NCI-H1930 (cell line): ENCODE measurements at places on chromosomes 2 and 18.

DNA sequence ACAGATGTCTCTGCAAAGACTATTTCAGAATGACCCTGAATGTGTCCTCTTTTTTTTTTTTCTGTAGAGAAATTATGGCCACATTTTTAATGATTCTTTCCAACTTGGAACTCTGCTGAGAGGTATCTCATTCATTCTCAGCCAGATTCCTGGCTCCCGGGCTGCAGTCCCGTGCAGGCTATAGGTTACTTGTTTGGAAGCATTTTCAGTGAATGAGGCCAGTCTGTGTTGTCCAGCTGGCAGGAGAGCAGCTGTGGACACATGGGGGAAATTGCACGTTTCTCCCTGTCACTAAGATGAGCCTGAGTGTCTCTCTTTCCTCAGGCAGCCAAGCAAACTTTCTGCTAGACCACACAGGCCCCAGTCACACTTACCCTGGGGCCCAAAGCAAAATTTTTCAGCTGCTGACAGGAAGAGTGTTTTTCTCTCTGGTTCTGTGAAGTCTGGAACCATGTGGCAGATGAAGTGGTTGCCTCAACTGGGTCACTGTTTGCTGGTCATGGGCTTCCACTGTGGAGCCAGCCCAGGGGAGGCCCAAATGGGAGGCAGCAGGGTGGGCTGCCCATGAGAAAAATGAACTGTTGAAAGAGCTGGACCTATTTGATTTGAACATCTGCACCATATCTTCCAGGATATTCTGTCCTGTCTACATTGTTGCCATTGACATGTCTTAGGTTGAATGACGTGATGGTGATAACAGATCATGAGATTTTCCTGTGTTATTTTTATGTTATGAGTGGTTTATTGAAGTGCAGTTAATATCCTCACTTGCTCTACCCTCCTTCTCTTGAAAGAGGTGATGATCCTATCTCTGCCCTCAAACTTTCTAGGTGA is 431.2 kb downstream of the LPIN1 start:
- DNase-seq = no peak

- DNase-seq = no peak
These were observed 120.4 kb downstream of the ZNF516 start for GRCh38 chr18:76374330-76375281.

DNA sequence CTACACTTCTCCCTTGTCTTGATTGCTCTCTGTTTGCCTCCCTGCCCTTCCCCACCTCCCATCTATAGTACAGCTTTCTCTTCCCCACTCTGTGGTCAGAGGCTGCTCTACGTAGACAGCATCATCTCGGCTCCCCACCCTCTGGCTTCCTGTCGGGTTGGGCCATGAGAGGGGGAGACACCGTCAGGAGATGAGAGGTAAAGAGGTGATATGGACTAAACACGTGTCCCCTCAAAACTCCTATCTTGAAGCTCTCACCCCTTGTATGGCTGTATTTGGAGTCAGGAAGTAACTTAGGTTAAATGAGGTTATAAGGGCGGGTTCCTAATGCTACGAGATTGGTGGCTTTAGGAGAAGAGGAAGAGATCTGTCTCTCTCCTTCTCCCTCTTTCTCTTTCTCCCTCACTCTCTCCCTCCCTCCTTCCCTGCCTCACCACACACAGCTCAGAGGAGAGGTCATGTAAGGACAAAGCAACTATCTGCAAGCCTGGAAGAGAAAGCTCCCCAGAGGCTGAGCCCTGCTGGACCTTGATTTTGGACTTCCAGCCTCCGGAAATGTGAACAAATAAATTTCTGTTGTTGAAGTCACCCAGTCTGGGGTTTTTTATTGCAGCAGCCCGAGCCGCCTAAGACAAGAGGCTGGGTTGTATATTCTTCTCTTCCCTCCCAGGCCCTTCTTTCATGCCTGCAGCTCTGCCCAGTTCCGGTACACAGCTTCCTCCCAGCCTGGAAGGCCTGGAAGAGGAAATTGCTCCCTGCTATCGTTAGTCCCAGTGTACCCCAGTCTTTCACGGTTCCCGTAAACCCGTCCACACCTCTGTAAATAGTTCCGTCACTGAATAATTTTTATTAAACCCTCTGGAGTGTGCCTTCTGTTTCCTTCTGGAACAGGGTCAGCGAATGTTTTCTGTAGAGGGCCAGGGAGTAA is 138.0 kb downstream of the AKAIN1 start:
- no peak for DNase-seq

GRCh38 chr2:200380091-200380561 is 73.6 kb downstream of the SPATS2L start:
- DNase-seq = no peak

GRCh38 chr2:85893428-85894258 is 4.9 kb upstream of the ST3GAL5 start:
- DNase-seq = no peak

DNA sequence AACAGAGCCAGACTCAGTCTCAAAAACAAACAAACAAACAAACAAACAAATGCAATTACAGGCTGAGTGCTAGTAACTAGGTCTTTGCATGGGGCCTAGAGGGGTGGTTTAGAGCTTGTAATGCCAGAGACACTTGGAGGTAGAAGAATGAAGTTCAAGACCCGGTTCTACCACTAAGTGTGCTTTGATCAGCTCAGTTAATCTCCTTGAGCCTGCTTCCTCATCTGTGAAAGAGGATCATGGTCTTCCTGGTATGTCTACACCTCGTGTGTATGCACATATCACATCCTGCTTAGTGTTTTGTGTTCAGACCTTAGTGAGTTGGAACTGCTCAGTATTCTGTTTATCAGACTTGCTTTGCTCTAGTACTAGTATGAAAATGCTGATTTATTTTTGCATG is 4.8 kb upstream of the ATP6V1C2 start:
- DNase-seq = no peak

- no peak for DNase-seq
These were observed 106.8 kb downstream of the PARD3B start for GRCh38 chr2:204652063-204652462.

- DNase-seq = no peak
These were observed 57.7 kb upstream of the LRP1B start for GRCh38 chr2:142188562-142188961.

GRCh38 chr2:175136334-175137215 is 31.4 kb downstream of the ATF2 start:
- DNase-seq = no peak

DNA sequence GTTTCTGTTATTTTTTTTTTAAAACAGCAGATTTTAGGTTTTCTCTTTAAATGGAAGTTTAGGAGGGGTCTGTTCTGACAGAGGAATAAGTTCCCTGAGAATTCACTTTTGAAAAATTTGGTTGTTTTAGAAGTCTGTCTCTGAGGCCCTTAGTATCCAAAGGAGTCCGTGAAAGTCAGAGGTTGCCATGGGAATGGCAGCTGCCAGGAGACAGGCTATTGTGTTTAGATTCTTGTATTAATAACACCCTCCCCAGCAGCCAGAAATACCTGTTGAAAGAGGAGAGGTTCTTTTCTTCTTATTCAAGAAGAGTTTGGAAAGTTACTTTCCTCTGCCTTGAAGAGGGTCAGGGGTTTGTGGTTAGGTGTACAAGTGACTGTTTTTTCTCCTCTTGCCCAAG is 29.5 kb downstream of the TNP1 start:
- no peak for DNase-seq

DNA sequence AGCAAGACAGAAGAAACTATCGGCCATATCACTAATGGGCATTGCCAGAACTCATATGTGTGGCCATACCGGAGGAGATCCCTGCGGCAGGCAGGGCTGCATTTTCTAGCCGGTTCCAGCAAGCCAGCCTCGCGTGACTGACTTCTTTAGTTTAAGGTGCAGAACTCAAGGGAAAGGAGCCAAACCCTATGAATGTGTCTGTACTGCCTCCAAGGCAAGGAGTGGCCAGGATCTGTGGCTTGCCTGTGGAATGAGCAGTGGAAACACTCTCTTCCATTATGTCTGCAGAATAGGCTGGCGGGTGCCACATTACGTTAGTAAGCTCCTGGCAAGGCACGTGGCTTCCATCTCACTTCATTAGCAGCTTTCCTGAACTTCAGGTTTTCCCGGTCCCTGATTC is 137.6 kb downstream of the ATL2 start:
- DNase-seq = no peak

DNA sequence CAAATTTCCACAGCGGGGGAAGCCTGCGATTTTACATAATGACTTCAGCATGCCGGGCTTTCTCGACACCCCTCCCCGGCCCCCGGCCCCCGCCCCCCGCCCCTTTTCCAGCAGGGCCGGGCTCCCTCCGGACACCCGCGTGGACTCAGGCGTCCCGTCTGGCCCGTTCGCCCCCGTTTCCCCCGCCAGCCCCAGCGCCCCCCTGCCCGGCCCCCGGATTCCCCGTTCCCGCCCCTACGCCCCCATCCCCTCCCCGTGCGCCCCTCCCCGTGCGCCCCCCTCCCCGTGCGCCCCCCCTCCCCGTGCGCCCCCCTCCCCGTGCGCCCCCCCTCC is 456 bp upstream of the NFATC1 start:
- no peak for DNase-seq

DNA sequence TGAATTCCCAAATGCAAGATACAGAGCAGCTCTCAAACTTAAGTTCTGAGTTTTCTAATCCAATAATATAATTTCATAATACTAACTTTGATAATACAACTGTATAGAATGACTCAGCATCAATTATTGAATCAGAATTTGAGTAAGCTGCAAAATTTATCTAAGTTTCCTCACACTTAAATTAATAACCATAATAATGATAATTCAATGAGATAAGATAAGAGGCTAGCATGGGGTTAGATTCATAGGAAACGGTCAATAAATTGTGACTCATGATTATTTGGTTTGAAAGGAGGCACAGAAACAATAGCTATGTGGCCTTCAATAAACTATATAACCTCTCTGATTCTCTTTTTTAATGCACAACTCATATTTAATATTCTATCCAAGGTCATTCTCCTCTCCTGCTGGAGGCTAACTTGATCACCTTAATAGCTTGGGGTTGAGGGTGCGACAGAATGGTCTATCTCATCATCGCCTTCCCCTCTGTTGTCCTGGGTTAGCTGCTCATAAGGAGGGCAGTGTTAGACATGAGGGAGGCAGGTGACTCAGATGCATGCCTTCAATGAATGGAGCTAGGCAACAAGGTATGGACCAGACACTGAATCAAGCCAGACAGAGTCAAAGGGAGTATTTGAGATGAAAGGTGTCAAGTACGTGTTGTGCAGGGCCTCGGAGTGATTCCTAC is 36.2 kb upstream of the BMP10 start:
- no peak for DNase-seq

DNA sequence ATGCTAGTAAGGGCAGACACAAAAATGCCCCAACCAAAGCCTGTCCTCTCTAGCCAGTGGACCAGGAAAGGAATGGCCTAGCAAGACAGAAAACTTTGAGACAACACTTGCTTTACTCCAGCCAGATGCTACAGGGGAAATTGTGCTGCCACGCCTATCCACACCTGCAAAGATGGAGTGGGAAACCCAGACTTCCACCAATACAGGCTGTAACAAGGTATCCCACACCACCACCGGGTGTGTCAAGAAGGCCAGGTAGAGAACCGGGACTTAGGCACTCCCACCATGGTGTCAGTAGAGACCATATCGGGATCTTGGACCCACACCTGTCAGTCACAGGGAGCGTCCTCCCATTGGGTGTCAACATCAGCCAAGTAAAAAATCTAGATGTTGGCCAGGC is 16.2 kb upstream of the ESPNL start:
- DNase-seq = no peak

DNA sequence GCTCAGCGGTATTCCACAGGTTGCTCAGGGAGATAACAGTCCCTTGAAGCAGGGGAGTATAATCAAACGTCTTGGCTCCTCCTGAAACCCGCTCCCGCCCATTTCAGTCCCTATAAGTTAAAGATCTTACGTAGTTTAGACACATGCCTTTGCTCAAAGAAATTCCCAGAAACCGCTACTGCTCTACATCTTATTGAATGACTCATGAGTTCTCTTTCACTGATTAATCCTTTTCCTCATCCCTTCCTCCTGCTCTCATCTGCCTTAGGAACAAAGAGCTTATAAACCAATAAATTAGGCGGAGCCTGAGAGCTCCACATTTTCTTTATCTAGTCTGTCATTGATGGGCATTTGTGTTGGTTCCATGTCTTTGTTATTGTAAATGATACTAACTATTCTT is 4.2 kb upstream of the SERPINB4 start:
- DNase-seq = no peak

DNA sequence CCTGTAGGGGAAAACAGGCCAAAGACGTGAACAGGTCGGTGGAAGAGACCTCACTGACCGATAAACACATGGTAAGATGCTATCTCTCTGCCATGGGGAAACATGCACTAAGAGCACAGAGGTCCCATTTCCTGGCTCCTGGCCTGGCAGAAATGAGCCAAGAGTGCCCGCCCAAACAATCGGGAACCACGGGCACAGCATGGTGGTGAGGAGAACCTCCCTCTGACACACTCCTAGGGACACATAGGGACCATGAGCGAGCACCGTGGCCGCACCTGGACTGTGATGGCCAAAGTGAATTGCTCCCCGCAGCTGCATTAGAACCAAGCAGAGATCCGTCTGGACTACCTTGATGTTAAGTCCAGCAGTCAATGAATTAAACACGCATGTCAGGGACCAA is 11.1 kb downstream of the HS6ST1 start:
- no peak for DNase-seq

DNA sequence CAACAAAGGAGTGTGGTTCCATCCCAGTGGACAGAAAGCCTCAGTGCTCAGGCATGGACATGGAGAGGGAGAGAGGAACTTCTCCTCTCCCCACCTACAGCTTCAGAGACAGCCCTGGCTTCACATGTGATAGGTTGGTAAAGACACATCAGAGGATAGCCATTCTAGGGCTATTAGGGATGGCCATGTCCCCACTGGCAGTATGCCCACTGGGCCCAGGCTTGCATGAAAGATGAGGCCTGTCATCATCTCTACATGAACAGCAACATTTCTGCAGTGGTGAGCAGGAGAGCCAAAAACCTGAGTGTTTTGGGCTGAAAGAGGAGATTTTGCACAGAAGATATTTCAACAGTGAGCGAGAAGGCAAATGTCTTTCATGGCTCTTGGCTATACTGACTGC is 517.2 kb downstream of the NR4A2 start:
- no peak for DNase-seq

GRCh38 chr2:60867007-60867406 is 14.4 kb upstream of the REL start:
- no peak for DNase-seq

GRCh38 chr2:114119862-114120261 is 230.0 kb downstream of the ACTR3 start:
- no peak for DNase-seq

GRCh38 chr2:27973592-27973991 is 83.1 kb downstream of the BABAM2 start:
- no peak for DNase-seq

DNA sequence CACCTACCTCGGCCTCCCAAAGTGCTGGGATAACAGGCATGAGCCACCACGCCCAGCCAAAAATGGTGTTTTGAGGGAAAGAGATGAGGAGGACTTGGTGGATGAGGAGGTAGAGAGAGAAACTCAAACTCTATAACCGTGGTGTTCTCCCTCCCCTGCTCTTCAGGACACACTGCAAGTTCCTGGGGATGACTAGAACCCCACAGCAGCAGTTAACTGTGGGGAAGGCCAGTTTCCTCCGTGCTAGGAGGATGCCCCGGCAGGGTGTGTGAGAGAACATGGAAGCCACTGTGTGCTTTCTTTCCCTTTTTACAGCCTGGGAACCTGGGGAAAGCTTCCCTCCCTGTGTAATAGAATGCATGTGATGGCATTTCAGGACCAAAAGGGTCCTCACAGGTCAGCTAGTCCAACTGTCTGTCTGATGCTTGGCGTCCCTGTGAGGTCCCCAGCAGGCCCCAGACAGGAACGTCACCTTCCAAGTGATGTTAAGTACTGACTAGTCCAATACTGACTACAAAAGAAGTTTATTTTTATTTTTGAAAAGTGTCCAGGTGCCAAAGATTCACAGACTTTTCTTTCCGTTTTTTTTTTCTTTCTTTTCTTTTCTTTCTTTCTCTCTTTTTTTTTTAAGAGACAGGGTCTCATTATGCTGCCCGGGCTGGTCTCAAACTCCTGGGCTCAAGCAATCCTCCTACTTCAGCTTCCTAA is 38.9 kb downstream of the MYCN start:
- no peak for DNase-seq
